Activated T-helper 1 cell treated with Interleukin-2 at 50 U/mL for 16 hours (primary cell): ENCODE measurements at places on chromosomes 7 and 10.

DNA sequence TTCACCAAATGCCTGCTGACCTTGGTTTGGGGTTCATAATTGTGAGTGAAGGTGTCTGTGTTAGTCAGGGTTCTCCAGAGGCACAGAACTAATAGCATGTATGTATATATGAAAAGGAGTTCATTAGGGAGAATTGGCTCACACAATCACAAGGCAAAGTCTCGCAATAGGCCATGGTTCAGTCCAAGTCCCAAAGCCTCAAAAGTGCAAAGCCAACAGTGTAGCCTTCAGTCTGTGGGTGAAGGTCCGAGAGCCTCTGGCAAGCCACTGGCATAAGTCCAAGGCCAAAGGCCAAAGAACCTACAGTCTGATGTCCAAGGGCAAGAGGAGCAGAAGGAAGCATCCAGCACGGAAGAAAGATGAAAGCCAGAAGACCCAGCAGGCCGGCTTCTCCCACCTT is 257.6 kb upstream of the SHH start:
- no peak for DNase-seq

GRCh38 chr10:97464226-97464625 is 18.3 kb downstream of the ZDHHC16 start:
- DNase-seq, result no peak

GRCh38 chr10:73872190-73872710 is 2.1 kb downstream of the CAMK2G start:
- no peak for DNase-seq

GRCh38 chr10:99487125-99487807 is 45.5 kb upstream of the NKX2-3 start:
- DNase-seq, result no peak

GRCh38 chr10:33723181-33723580 is 388.7 kb upstream of the NRP1 start:
- DNase-seq, result no peak

DNA sequence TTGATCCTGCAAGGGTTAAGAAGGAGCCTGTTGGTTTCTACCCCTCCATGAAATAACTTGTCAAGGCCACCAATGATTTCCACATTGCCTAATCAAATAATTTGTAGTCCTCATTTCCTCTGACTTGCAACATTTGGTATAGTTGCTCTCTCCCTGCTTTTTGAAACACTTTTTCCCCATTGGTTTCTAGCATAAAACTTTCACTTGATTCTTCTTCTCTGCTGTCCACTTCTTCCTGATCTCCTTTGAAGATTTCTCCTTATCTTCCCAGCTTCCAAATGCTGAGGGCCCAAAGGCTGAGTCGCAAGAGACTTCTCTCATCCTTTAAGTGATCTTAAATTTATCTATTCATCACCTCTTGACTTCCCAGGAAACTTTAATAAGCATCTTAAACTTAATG is 134.2 kb downstream of the ITGB8 start:
- no peak for DNase-seq

GRCh38 chr7:55081472-55082227 is 62.8 kb downstream of the EGFR start:
- DNase-seq, result no peak

GRCh38 chr7:153454306-153454705 is 597.9 kb upstream of the DPP6 start:
- DNase-seq, result no peak

GRCh38 chr10:12720217-12720981 is 281.1 kb downstream of the CCDC3 start:
- no peak for DNase-seq

DNA sequence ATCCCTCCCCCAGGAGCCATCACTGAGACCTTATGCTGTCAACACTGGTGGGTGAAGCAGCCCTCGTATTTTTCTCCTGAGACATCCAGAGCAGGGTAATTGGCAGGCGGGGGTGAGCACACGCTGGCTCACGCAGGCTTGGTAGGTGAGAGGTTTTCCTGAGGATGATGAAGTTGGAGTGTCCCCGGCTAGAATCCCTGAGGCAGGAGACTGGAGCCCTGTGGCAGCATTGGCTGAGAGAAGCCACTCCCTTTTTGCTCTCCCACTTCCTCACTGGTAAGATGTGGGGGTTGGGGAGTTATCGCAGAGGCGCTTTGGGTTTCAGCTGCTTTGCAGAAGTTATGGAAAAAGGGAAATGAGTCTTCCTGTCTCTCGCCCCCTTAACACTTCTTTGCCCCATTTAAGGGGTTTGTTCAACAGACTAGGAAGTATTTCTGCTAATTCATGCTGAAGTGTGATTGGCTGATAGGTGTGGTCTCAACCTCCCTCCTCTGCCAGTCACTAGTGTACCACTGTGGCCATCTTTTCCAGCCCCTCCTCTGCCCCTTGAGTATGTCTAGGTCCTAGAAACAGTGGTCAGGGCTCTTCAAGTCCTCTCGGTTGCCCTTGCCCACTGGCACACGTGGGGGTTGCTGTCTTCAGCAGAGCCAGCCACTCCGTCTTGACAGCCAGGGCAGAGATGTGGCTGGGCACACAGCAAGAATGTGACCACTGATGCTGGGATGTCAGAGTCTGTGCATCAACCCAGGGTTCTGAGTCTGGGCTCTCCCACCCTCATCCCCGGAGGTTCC is 5.7 kb downstream of the ARPC1B start:
- DNase-seq, result no peak

DNA sequence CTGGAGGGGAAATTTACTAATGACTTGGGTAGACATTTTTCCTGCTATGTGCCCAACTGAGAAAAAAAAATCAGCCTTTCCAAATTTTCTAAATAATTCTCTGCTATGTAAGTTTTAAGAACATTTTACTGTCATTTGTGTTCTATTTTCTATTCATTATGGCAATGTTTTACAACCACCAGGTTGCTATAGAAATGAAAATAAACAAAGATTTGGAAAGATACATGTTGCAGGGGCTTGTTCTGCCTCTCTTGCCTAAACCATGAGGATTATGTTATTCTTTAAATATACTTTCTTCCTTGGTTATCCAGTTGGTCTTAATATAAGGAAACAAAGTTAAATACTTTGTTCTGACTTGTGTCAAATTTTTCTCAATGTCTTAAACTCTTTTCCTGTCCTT is 257.2 kb downstream of the TWIST1 start:
- no peak for DNase-seq
